ENCODE measurements at places on chromosomes 13 and 19. TPM values are rescaled to one million over a fixed set of nuclear protein-coding genes. Genes with fewer than 3 reads are reported as not detected.

GRCh38 chr19:14525729-14526128 is 3.7 kb upstream of the TECR start:
- DNase-seq: no peak

- DNase-seq: no peak
Measured at GRCh38 chr13:39016087-39016486, 21.8 kb downstream of the PROSER1 start.

DNA sequence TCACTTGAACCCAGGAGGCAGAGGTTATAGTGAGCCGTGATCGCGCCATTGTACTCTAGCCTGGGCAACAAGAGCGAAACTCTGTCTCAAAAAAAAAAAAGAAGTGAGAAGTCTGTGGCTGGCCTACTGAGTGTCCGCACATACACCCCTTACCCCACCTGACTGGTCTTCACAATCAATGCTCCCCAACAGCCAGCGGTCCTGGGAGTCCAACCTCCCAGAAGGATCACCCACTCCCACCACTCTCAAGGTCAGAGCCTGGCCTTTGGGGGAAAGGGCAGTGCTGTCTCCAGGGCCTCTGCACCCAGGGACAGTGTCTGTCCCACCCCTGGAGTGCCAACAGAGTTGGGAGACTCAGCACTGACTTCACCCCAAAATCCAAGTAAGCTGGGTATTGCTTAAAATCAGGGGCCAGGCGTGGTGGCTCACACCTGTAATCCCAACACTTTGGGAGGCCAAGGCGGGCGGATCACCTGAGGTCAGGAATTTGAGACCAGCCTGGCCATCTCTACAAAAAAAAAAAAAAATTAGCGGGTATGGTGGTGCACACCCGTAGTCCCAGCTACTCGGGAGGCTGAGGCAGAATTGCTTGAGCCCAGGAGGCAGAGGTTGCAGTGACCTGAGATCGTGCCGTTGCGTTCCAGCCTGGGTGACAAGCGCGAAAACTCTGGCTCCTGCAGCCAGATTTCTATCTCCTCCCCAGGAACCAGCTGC is 2.3 kb upstream of the CD320 start:
- DNase-seq: no peak

- DNase-seq: peak; percentile 28
Measured at GRCh38 chr19:18464646-18465045, 26.7 kb upstream of the ISYNA1 start.

DNA sequence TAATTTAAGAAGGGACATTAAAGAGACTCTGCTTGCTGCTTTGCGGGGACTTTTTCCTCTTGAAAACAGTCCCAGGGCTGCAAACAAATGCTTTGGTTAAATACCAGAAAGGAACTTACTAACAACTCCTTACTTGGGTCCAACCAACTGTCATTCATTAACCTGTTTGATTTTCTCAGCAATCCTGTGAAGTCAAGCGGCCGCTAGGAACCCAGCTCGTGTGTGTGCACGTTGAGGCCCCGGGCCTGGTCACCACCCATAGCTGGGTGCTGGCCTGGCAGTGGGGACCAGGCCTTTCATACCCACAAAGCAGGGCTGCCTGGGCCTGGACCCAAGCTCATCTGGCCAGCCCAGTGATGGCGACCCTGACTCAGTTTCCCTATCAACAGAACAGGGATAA is 50.7 kb downstream of the C1QTNF9 start:
- no peak for DNase-seq

Gene GPC6
- total RNA-seq: not detected

- peak; percentile 41 for DNase-seq
Measured at GRCh38 chr19:49613374-49613773, 22.4 kb downstream of the PRR12 start.

Data from HT-29 (cell line).